ENCODE measurements at places on chromosomes 6 and 20. TPM values are rescaled to one million over a fixed set of nuclear protein-coding genes. Genes with fewer than 3 reads are reported as not detected.

PLAGL2 gene
- 28.8 TPM for total RNA-seq

DCBLD1 gene
- total RNA-seq: 15.7 TPM

CALHM6 gene
- 0.76 TPM for total RNA-seq

GRCh38 chr6:35635601-35636597, 52.8 kb downstream of the FKBP5 start:
- no peak for DNase-seq

GRCh38 chr20:52311209-52311794, 119.7 kb upstream of the ZFP64 start:
- DNase-seq: no peak

- DNase-seq: no peak
Measured at GRCh38 chr6:109527989-109528388, 45.0 kb upstream of the ZBTB24 start.
